ENCODE measurements at places on chromosomes 7 and 10.
A peak's percentile ranks its signal among the peaks of the same experiment; 100 is the strongest.

DNA sequence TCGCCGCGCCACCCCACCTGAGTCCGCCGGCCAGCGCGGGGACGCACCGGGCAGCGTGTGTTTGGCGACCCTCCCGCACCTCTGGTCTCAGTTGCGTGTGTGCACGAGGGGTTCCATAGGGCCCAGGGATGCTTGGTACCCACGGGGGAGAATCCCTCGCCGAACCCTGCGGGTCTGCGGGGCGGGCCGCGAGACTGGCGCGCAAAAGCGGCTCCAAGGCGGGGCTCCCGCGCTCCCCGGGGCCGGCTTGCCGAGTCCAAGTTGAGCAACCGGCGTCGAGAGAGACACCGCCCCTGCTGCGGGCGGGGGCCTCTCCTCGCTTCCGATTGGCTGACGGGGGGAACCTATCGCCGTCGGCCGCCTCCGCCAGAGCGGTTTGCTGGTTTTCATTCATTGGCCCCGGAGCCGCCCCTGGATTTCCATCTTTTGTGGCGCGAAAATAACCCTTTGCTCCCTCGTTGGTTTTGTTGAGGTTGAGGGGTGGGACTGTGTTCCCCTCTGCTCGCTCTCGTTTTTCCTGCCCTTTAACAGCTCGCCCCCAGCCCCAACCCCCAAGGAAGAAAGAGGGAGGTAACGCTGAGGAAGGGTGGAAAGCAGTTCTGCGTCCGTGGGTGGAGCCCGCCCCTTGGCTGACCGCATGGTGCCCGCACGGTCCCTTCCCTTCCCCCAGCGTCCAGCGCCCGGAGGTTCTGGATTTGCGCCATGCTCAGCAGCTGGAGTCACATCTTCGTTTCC, 4.0 kb upstream of the IGF2BP3 start:
- peak; percentile 97 for DNase-seq

- DNase-seq = peak; percentile 94
Observed at GRCh38 chr7:66681491-66682349, 53.0 kb downstream of the KCTD7 start.

DNA sequence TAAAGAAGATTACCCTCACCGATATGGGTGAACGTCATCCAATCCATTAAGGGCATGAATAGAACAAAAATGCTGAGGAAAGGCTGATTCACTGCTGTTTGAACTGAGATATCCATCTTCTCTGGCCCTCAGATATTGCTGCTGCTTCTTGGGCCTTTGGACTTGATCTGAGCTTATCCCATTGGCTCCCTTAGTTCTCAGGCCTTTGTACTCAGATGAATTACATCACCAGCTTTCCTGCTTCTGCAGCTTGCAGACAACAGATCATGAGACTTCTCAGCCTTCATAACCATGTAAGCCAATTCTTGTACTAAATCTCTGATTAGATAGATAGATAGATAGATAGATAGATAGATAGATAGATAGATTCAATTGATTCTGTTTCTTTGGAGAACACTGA, 40.2 kb downstream of the CYCS start:
- DNase-seq = no peak

GRCh38 chr10:70378122-70378521, 4.3 kb downstream of the LRRC20 start:
- peak; percentile 78 for DNase-seq

DNA sequence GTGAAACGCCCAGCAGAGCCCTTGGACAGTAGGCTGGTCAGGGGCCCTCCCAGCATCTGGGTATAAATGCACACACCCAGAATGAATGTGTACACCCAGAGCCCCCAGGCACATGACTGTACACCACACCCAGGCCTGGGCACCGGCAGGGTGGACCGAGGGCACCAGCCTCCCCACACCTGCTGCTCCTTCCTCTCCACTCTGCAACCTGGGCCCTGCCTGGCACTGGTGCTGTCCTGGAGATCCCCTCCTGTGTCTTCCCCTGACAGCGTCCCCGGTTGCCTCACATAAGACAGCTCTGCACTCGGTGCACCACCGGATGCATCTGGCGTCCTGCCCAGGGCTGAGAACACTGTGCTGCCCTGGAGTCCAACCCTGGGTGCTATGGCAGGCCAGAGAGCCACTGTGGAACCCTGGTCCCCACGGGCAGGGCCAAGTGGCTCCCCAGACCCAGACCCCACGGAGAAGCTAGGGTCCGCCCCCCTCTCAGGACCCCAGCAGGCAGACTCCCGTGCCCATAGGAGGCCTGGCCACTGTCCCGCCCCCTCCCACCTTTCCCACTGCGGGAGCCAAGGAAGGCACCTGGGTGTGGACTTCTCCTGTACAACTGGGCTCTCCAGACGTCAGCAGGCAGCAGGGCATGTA, 6.6 kb downstream of the RASGEF1A start:
- no peak for DNase-seq

DNA sequence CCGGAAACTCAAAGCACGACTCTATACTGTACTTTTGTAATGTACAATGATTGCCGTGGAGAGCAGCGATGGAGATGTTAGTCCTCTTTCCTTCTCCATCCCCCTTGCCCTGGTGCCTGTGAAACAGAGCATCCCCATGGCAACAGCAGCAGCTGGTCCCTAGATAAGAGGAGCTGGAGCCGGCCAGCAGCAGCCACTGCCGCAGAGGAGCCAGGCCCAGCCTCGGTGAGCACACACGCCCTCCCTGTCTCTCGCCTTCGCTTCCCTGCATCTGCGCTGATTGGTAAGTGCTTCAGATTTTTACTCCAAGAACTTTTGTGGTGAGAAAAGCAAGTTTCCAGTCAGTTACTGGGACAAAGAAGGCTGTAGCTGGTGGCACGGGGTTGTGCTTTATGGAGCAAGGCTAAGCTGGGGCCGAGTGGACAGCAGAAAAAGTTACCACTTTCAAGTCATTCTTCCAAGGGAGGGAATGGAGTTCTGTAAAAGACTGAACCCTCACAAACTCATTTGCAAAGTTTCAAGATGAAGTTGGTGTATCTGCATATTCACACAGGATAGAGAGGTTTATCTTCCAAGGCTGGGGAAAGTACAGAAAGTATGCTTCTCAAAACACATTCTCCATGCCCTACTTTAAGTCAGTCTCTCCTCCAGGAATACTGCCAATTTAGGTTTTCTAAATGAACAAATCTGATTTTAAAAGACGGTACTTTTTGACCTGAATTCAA, at the start of gene PPP1R17:
Gene PPP1R17, plus strand, starts transcription at position 192 of the 725 bp plus-strand sequence. CDS start 5,227 bp downstream, outside the sequence.
- no peak for DNase-seq

DNA sequence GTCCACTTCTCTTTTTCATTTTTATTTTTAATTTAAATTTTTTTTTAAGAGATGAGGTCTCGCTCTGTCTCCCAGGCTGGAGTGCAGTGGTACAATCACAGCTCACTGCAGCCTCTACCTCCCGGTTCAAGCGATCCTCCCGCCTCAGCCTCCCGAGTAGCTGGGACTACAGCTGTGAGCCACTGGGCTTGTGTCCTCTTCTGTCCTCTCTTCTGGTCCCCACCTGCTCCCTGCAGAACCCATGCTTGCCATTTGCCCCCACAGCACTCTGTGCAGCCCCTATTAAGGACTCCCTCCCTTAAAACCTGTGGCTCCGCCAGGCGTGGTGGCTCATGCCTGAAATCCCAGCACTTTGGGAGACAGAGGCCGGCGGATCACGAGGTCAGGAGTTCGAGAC, 9.1 kb upstream of the FZD9 start:
- no peak for DNase-seq

- DNase-seq = no peak
Observed at GRCh38 chr10:124307591-124307990, 111.1 kb downstream of the OAT start.

DNA sequence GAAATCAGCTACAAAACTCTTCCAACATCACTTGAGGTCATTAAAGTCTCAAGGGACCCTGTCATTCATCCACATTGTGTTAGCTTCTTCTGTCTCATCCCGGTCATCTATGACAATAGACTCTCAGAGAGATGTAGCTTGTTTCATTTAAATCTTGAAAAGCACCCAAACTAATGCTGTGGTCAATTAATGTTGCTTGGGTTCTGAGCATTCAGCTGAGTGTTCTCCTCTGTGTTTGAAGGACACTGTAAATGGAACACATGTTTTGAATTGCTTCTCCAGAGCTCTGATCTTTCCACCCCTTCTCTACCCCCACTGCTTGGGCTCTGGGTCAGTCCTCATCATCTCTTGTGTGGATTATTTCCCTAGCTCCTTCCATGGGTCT, 19.6 kb upstream of the ADD3 start:
- DNase-seq = peak; percentile 50

GRCh38 chr7:14385074-14385473, 395.6 kb upstream of the ETV1 start:
- DNase-seq = no peak

- DNase-seq = no peak
Observed at GRCh38 chr10:108412323-108412722, 1247.8 kb upstream of the SORCS1 start.

GRCh38 chr10:115972426-115972825, 300.6 kb downstream of the GFRA1 start:
- no peak for DNase-seq

GRCh38 chr7:150375662-150376521, 3.2 kb upstream of the ZNF775 start:
- no peak for DNase-seq

- DNase-seq = no peak
Observed at GRCh38 chr10:45580371-45581215, 92.0 kb downstream of the ZFAND4 start.

DNA sequence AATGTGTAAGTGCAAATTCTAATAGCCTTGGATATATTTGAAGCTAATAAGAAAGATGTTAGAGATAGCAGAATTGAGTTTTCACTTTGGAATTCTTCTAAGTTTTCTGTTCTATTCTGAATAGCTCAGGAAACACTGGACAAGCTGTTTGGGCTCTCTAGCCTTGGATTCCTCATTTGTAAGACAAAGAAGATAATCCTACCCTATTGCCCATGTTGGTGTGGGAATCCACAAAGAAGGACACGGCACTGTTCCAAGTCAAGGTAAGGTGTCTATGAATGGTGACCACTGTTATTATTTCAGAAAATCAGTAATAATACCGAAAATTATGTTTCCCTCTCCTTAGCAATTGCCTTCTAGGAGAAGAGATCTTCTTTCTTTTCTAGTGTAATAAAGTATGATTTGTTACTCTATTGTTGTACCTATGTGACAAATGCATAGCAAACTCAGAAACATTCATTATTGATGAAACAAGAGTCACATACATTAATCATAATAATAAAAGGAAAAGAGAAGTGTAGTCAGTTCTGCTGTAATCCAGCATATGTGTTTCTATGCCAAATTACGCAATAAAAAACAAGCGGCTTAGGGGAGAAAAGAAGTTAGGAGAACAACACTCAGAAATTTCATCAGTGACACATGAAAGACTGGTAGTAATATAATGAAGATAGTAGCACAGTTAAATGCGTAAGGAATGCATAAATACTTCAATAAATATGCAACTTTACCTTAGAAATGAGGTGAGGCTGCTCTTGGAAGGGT, 1012.3 kb upstream of the PHF14 start:
- DNase-seq = no peak

GRCh38 chr10:61866700-61867368, 34.7 kb upstream of the ARID5B start:
- DNase-seq = no peak

DNA sequence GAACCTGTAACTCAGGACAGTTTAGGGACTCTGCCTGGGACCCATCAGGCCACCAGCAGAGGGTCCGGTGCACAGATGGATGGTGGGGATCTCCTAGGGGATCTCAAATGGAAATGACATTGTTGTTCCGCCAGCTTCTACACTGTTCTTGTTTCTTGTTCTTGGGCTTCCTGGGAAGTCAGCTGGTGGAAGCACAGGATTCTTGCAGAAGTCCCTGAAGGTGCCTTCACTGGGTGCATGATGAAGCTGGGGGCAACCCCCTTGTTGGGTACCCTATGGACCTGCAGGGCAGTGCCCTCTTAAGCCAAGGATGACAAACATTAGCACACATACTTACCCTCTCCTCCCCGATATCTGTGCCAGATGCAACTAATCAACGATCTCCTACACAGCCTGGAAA, 18.6 kb downstream of the SFTPD start:
- no peak for DNase-seq

DNA sequence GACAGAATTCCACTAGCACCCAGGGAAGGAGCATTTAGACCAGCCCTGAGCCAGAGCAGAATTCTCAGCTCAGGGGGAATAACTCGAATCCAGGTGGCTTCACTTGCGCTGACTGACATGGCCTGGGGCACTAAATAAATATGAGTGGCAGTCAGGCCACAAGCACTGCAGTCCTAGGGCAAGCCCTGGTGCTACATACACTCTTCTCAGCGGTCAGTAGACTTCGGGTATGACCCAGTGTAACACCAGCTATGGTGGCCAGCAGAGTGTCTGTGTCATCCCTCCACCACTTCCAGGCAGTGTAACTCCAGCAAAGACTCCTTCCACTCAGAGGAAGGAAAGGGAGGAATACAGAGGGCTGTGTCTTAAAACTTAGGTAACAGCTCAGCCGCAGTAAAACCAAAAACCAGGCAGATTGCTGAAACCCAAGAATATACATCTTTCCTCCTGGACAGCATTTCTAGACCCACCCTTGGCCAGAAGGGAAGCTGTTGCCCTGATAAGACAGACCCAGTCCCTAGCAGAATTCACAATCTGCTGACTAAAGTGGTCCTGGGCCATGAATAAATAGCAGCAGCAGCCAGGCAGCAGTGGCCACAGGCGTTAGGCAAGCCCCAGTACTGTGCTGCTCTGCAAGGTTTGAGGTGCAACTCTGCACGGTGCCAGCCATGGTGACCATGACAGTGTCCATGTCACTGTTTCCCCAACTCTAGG, 77.0 kb downstream of the SNX13 start:
- DNase-seq = no peak

GRCh38 chr10:44558521-44558920, 173.6 kb upstream of the CXCL12 start:
- DNase-seq = peak; percentile 24

DNA sequence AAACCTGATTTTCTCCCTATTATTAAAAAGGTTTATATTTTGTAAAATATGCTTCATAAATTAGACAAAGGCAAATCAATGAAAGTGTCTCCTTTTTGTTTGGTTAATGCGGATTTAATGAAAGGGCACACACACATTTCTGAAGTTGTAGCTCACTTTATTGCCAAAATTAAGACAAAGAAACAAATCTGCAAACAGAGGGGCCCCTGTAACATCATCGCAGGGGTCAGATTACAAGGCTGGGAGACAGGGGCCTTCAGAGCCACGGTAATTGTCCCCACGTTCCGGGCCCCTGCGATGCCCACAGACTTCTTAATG, 22.4 kb downstream of the FGFBP3 start:
- DNase-seq = no peak

- DNase-seq = no peak
Observed at GRCh38 chr10:30559180-30559579, 70.4 kb downstream of the LYZL2 start.

- no peak for DNase-seq
Observed at GRCh38 chr7:143418681-143419458, 10.2 kb upstream of the EPHA1 start.

GRCh38 chr10:1657479-1657878, 79.8 kb downstream of the ADARB2 start:
- no peak for DNase-seq

- no peak for DNase-seq
Observed at GRCh38 chr10:73167458-73167782, 388 bp downstream of the ECD start.

- no peak for DNase-seq
Observed at GRCh38 chr10:88958721-88959120, 6.1 kb upstream of the ACTA2 start.
